ENCODE measurements at places on chromosomes 7 and 10.

GRCh38 chr7:116984917-116985316 is 31.6 kb downstream of the ST7 start:
- no peak overlapping the region for H3K4me3 ChIP-seq
- no peaks in the 10 kb centered on the region for H3K27me3 ChIP-seq
- no peak overlapping the region for H3K27ac ChIP-seq
- H3K4me1 ChIP-seq = no peaks in the 10 kb centered on the region

DNA sequence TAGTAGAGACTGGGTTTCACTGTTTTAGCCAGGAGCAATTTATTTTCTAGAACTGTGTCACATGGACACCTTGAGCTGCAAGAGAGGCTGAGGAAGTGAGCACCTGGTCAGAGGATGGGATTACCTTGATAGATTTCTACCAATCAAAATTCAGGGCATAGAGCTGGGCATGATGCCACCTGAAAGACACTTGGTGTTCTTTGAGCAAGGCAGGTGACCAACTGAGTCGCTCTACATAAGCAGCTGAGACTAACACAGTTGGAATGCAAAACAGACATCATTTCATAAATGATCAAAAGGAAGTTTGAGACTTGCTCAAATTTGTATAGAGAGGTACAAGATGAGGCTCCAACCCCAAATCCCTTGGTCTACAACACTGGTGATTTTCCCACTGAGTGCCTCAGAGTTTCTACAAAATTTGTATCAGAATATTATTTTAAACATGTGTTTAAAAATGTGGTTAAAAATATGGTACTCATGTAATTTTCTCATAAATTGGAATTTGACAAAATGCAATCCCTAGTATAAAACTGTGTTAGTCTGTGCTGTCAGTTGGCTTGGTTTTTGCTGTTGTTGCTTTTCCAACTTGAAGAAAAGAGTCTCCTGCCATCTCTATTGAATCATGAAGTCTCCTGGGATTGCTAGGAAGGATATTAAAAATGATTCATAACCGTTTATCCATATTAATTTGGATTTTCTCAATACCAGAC is 156.4 kb upstream of the MDFIC start:
- H3K4me3 ChIP-seq = no peak overlapping the region
- no peak overlapping the region for H3K27ac ChIP-seq
- H3K4me1 ChIP-seq = no peaks in the 10 kb centered on the region
- no peak for DNase-seq
- no peaks in the 10 kb centered on the region for H3K27me3 ChIP-seq
- H3K36me3 ChIP-seq = no peaks in the 10 kb centered on the region

GRCh38 chr7:154862153-154862791 is 140.7 kb downstream of the PAXIP1 start:
- H3K4me3 ChIP-seq = no peak overlapping the region
- no peak overlapping the region for H3K27ac ChIP-seq
- no peaks in the 10 kb centered on the region for H3K36me3 ChIP-seq

- peak overlapping the region; percentile 86 for H3K27ac ChIP-seq
- H3K36me3 ChIP-seq = peaks cover 5% of the 10 kb centered on the region
Measured at GRCh38 chr10:15197276-15197675, 28.8 kb upstream of the NMT2 start.

- H3K4me1 ChIP-seq = no peaks in the 10 kb centered on the region
- no peaks in the 10 kb centered on the region for H3K27me3 ChIP-seq
- H3K27ac ChIP-seq = no peak overlapping the region
- no peak overlapping the region for H3K4me3 ChIP-seq
Measured at GRCh38 chr7:85114342-85114741, 72.5 kb downstream of the SEMA3D start.

- H3K27me3 ChIP-seq = no peaks in the 10 kb centered on the region
- no peaks in the 10 kb centered on the region for H3K36me3 ChIP-seq
- H3K27ac ChIP-seq = no peak overlapping the region
Measured at GRCh38 chr7:27553273-27553672, 109.4 kb downstream of the HIBADH start.

GRCh38 chr7:121237601-121238000 is 91.2 kb upstream of the WNT16 start:
- H3K36me3 ChIP-seq = no peaks in the 10 kb centered on the region
- H3K4me3 ChIP-seq = no peak overlapping the region
- H3K27me3 ChIP-seq = peaks cover 1% of the 10 kb centered on the region
- no peak for DNase-seq
- no peaks in the 10 kb centered on the region for H3K4me1 ChIP-seq

- H3K4me3 ChIP-seq = no peak overlapping the region
- H3K27ac ChIP-seq = no peak overlapping the region
- H3K27me3 ChIP-seq = no peaks in the 10 kb centered on the region
- peaks cover 27% of the 10 kb centered on the region for H3K4me1 ChIP-seq
- no peaks in the 10 kb centered on the region for H3K36me3 ChIP-seq
- DNase-seq = no peak
Measured at GRCh38 chr7:50416527-50417182, 33.5 kb downstream of the FIGNL1 start.

GRCh38 chr10:104056619-104057273 is 28.9 kb downstream of the COL17A1 start:
- H3K27ac ChIP-seq = no peak overlapping the region
- no peaks in the 10 kb centered on the region for H3K27me3 ChIP-seq
- no peaks in the 10 kb centered on the region for H3K4me1 ChIP-seq
- no peaks in the 10 kb centered on the region for H3K36me3 ChIP-seq
- H3K4me3 ChIP-seq = no peak overlapping the region

- H3K27me3 ChIP-seq = no peaks in the 10 kb centered on the region
- peak overlapping the region; percentile 33 for H3K27ac ChIP-seq
- DNase-seq = no peak
- peak overlapping the region; percentile 71 for H3K4me3 ChIP-seq
Measured at GRCh38 chr7:55569797-55570196, 2.5 kb downstream of the VOPP1 start.

DNA sequence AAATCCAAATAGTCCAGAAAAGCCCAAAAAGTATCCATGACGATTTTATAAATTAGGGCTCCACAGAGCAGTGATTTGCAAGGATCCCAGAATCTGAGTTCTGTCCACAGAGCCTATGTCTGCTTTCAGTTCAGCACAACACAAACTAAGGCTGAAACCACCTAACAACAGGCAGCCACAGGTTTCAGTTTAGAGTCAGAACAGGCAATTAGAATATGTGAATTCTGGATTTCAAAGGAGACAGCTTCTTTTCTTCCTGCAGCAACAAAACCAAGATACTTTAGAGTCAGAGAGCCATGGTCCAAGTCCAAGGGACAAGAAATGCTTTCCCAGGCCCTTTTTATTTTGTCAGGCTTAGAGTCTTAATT is 23.6 kb downstream of the IFIT3 start:
- peaks cover 20% of the 10 kb centered on the region for H3K27me3 ChIP-seq
- H3K36me3 ChIP-seq = no peaks in the 10 kb centered on the region
- H3K27ac ChIP-seq = peak overlapping the region; percentile 17
- H3K4me3 ChIP-seq = no peak overlapping the region
- DNase-seq = no peak

GRCh38 chr10:81730891-81731290 is 144.1 kb upstream of the NRG3 start:
- no peak overlapping the region for H3K4me3 ChIP-seq
- H3K36me3 ChIP-seq = no peaks in the 10 kb centered on the region
- DNase-seq = no peak
- no peak overlapping the region for H3K27ac ChIP-seq
- no peaks in the 10 kb centered on the region for H3K4me1 ChIP-seq

GRCh38 chr10:64529003-64529350 is 1007.8 kb downstream of the REEP3 start:
- no peaks in the 10 kb centered on the region for H3K36me3 ChIP-seq
- no peaks in the 10 kb centered on the region for H3K27me3 ChIP-seq
- H3K4me3 ChIP-seq = no peak overlapping the region
- no peaks in the 10 kb centered on the region for H3K4me1 ChIP-seq

DNA sequence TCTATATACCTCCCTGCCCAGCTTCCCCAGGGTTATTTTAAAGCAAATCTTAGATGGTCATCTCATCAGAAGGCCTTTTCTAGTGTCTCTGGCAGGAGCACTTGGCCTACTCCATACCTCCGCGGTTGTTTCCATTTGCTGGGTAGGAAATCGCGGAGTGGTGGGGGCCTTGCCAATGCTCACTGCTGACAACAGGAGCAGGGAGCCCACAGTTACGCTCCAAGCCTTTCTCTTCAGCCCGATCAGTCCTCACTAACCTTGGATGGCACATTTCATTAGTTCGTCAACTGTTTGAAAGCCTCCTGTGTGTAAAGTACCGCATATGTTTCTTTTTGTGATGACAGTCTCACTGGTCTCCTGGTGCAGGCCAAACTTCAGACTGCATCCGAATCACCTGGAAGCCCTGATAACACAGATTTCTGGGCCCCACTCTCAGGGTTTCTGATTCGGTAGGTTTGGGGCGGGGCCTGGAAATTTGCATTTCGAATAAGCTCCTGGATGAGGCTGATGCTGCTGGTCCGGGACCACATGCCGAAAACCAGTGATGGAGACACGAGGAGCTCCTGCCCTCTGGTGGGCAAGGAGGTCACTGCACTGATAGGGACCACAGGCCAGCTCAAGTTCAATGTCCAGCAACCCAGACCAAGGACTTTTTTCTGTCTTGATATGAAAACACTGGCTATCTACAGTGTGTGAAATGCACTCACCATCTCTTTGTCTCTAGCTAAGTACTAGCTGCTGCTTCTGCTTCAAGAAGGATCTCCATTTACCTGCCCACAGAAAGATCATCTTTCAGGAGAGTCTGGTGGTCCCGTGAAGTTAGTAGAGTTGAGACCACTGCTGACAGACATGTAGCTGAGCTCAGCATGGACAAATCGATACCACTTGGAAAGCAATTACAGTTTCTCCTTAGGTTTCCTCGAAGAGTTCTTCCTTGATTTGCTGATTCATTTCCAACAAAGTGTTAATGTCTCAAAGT is 14.0 kb downstream of the LRGUK start:
- H3K4me3 ChIP-seq = no peak overlapping the region
- peaks cover 4% of the 10 kb centered on the region for H3K27me3 ChIP-seq
- H3K4me1 ChIP-seq = no peaks in the 10 kb centered on the region
- no peaks in the 10 kb centered on the region for H3K36me3 ChIP-seq
- DNase-seq = peak; percentile 46

DNA sequence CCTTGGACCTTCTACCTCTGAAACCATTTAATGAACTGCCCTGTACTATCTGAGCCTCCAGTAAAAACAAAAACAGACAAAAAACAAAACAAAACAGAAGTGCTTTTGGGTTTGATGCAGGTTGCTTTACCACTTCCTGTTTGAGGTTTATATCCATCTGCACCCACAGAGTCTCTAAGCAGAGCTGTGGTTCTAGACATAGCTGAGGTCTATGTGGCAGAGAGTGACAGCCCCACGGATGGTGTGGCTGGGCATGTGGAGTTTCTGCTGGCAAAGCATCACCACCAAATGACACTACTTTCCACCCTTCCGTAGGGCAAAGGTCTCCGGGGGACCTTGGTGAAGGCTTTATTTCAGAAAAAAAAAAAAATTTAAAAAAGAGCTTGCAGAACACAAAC is 754.2 kb downstream of the GRID1 start:
- peak overlapping the region; percentile 58 for H3K27ac ChIP-seq
- DNase-seq = peak; percentile 70
- peak overlapping the region; percentile 10 for H3K4me3 ChIP-seq
- peaks cover 18% of the 10 kb centered on the region for H3K27me3 ChIP-seq
- peaks cover 30% of the 10 kb centered on the region for H3K4me1 ChIP-seq
- H3K36me3 ChIP-seq = no peaks in the 10 kb centered on the region

- H3K4me1 ChIP-seq = peaks cover 23% of the 10 kb centered on the region
- H3K36me3 ChIP-seq = peaks cover 8% of the 10 kb centered on the region
- no peak overlapping the region for H3K27ac ChIP-seq
- H3K4me3 ChIP-seq = no peak overlapping the region
- no peaks in the 10 kb centered on the region for H3K27me3 ChIP-seq
- no peak for DNase-seq
Measured at GRCh38 chr10:31011017-31011664, 20.5 kb downstream of the ZNF438 start.

DNA sequence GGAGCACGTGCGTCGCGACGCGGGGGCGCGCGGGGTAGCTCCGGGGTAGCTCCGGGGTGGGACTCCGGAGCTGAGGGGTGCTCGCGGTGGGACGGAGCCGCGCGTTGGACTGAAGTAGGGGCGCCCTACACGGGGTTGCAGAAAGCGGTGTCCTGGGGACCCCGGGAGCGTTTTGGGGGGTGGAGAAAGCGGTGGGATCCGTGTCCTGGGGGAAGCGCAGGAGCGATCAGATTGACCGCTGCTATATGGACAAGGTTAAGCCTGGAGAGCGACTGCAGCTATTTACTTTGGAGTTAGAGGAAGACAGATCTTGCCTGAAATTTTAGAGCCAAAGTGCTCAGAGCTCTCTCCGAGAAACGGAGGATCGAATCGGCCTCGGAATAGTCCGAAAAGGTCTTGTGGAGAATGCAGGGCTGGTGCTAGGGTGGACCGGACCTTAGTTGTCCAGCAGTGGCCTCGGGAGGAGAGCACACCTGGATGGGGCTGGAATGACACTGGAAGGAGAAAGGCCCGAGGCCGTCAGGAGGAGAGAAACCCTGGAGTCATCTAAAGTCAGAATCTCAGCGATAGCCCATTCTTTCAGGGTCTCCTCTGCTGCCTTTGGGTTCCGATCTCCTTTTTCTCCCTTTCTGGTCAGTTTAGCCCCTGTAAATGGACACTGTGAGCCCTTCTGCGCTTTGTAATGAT is 564 bp downstream of the PDSS1 start:
- no peak for DNase-seq
- H3K27me3 ChIP-seq = no peaks in the 10 kb centered on the region
- H3K36me3 ChIP-seq = peaks cover 29% of the 10 kb centered on the region
- peak overlapping the region; percentile 71 for H3K27ac ChIP-seq
- peaks cover 40% of the 10 kb centered on the region for H3K4me1 ChIP-seq

DNA sequence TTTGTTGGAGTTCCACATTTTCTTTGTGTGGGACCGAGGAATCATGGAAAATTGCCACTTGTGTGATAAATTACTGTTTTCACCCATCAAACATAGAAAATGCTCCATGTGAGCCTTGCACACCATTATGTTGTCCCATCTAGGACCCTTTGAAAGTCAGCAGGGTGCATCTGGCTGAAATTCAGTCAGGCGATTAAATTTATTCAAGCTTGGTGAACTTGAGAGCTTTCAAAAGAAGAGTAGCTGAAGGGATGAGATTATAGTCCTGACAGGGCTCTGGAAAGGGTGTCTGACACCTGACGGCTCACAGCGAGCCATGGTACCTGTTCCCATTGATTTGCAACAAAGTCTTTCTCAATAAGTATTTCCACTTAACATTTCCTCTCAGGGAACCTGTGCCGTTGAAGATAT is 399.7 kb upstream of the ETV1 start:
- H3K36me3 ChIP-seq = no peaks in the 10 kb centered on the region
- no peaks in the 10 kb centered on the region for H3K4me1 ChIP-seq
- no peaks in the 10 kb centered on the region for H3K27me3 ChIP-seq
- no peak for DNase-seq
- H3K27ac ChIP-seq = no peak overlapping the region

GRCh38 chr10:96053985-96054384 is 10.6 kb downstream of the CCNJ start:
- no peak overlapping the region for H3K27ac ChIP-seq
- peaks cover 21% of the 10 kb centered on the region for H3K4me1 ChIP-seq
- DNase-seq = no peak
- peaks cover 78% of the 10 kb centered on the region for H3K36me3 ChIP-seq
- no peaks in the 10 kb centered on the region for H3K27me3 ChIP-seq
- H3K4me3 ChIP-seq = no peak overlapping the region

GRCh38 chr7:16007911-16008310 is 321.4 kb upstream of the MEOX2 start:
- no peaks in the 10 kb centered on the region for H3K36me3 ChIP-seq
- DNase-seq = no peak
- H3K4me1 ChIP-seq = no peaks in the 10 kb centered on the region
- H3K27me3 ChIP-seq = no peaks in the 10 kb centered on the region
- H3K4me3 ChIP-seq = no peak overlapping the region
